Calu3 (cell line): ENCODE measurements at places on chromosomes 5 and 9. TPM values are rescaled to one million over a fixed set of nuclear protein-coding genes. Genes with fewer than 3 reads are reported as not detected.
A peak's percentile ranks its signal among the peaks of the same experiment; 100 is the strongest.

GRCh38 chr5:108421713-108422112 is 39.8 kb upstream of the FBXL17 start:
- DNase-seq: no peak

GRCh38 chr5:579746-580366 is 32.3 kb upstream of the CEP72 start:
- DNase-seq: no peak

- DNase-seq: no peak
Observed at GRCh38 chr9:110298043-110298605, 39.5 kb downstream of the TXNDC8 start.

Gene BTNL9
- 5.0 and 5.8 TPM in 2 replicates for total RNA-seq

DNA sequence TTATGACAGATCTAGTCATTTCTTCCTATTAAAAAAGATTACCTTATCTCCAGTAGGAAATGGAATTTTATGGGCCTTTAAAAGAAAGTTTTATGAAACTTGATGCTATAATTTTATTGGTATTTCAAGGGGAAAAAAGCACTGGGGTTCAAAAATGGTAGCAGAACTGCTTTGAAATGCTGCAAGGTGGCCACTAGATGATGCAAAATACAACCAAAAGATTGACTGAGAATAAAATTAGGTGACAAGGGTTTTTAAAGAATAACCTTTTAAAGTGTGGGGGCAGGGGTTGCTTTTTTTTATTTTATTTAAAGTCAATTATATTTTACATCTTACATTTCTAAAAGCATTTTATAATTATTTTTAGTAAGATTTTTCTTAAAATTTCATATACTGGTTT is 61.7 kb downstream of the KLF9 start:
- no peak for DNase-seq

GRCh38 chr9:129141066-129142041 is 30.1 kb downstream of the PTPA start:
- no peak for DNase-seq

Gene OR1J2
- not detected in 2 replicates for total RNA-seq

Gene TSTD2
- total RNA-seq: 12.6 and 12.7 TPM in 2 replicates

DNA sequence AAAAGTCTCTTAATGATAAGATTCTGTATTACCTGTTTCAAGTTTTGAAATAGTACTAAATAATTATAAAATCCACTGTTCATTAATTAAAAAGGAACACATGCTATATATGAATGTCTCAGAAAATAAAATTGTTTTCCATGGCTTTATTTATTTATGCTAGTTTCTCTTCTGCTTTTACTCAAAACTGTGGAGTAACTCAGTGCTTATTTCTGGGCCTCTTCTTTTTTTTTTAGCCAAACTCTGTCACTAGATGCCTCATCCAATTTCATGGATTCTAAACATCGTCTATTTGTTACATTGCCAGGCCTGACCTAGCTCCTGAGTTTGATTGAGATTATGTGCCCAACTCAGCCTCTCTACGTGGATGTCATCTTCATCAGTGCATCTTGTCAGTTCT is 1509.7 kb downstream of the MAT2B start:
- DNase-seq: no peak

- no peak for DNase-seq
Observed at GRCh38 chr9:81053298-81054025, 635.9 kb downstream of the TLE1 start.

DNA sequence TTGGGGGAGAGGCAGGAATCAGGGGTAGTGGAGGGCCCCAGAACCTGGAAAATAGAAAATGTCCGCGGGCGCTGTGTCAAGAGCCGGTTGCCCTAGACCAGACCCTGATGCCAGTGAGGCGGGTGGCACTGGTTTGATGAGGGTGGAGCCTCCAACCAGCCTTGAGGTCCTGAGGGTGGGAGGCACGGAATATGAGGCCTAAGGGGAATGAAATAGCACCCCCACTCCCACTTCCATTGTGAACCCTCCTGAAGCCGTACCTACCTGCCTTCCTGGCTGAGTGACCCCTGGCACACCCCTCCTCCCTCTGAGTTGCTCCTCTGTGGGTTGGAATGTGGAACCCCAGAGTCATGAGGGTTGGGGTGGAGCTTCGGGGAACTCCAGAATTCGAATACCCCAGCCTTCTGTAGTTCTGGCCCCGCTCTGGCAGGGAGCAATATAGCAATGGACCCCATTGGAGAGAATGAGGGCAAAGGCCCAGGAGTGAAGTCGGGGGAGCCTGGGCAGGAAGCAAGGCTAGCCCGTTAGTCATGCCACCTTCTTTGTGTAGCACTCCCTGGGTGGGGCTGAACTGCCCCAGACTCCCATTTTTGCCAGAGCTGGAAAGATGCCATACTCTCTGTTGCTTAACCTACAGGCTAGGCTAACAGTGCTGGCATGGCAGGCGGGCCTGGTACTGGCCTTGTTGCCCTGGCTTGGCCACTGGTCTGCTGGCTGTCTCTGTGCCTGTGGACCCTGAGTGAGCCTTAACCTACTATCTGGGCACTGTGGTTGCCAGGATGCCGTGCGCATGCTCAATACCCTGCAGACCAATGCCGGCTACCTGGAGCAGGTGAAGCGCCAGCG is 1.0 kb downstream of the FPGS start:
- DNase-seq: peak; percentile 63

Gene RRAGA
- 39.7 and 40.6 TPM in 2 replicates for total RNA-seq

DNA sequence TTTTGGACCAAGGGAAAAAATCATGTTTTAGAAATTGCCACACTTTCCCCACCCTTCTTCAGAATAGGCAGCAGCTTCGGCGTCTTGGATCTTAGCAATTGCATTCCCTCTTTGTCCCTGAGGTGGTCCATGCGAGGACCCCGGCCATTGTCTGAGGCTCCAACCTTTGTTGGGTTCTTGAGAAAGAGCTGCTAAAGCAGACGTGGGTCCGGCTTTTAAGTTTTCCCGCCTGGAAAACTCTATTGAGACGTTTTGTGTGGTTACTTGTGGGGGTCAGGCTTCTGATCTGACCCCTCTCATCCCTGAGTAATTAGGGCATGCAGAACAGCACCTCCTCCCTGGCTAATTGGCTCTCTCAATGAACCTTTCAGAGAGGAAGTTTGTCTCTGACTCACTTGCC is 509.6 kb upstream of the TNC start:
- no peak for DNase-seq

DNA sequence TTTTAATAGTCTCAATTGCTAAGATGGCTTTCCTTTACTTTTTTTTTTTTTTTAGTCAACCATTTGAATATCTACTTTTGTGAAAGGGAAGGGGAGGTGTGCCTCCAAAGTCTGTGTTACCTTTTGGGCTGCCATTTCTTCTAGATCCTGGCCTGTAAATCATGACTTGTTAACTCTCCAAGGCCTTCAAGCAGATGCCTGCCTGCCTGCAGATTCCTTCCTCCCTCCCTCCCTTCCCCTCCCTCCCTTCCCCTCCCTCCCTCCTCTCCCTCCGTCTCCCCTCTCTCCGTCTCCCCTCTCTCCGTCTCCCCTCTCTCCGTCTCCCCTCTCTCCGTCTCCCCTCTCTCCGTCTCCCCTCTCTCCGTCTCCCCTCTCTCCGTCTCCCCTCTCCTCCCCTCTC is 73.1 kb downstream of the COMMD10 start:
- DNase-seq: no peak

DNA sequence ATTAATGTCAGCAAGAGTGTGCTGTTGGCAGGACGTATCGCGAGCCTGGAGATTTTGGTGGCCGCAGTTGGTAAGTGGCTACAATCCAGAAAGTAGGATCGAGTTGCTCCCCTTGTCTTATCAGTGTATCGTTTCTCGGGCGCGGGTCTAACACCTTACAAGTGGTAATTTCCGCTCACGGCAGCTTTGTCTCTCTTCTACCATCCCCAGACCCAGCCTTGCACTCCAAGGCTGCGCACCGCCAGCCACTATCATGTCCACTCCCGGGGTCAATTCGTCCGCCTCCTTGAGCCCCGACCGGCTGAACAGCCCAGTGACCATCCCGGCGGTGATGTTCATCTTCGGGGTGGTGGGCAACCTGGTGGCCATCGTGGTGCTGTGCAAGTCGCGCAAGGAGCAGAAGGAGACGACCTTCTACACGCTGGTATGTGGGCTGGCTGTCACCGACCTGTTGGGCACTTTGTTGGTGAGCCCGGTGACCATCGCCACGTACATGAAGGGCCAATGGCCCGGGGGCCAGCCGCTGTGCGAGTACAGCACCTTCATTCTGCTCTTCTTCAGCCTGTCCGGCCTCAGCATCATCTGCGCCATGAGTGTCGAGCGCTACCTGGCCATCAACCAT is 1.1 kb downstream of the PTGER4 start:
- DNase-seq: peak; percentile 65

Gene ISL1
- total RNA-seq: 9.4 and 11.7 TPM in 2 replicates

DNA sequence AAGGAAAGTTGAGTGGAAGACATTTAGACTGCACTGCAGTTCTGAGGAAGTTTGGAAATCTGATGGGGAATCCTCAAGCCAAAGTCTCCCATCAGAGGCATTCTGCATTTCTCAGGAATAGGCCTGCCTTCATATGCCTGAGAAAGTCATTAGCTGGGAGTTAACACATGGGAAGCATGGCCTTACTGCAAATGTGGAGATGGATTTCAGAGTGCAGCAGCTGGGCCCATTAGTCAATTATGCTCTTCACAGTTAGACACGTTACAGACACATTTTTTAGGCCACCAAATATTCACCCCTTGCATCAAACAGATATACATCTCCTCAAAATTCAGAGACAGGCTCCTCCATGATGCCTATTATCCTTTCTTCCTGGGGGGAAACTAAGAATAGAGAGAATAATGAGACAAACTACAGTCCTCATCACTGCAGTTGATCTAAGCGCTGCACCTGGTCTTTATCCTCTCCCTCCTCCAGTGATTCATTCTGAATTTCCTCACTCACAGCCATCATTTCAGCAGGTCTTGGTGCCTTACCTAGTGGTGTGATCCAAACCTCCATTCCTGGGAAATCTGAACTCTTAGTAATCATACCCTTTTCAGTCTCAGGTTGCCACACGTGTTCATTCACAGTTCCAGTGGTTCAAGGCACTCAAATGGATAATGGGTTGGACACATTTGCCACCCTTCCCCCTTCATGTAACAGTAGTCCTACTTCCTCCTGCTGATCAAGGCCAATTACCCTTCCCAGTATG is 47.9 kb upstream of the PPP2CA start:
- DNase-seq: no peak

GRCh38 chr9:127104581-127105311 is 17.7 kb downstream of the ANGPTL2 start:
- DNase-seq: no peak
